ENCODE measurements at places on chromosomes 13 and 19.

- DNase-seq: no peak
Measured at GRCh38 chr13:67328895-67329294, 98.8 kb upstream of the PCDH9 start.

GRCh38 chr13:39956036-39956435 lies 300.6 kb downstream of the COG6 start:
- peak; percentile 63 for DNase-seq

DNA sequence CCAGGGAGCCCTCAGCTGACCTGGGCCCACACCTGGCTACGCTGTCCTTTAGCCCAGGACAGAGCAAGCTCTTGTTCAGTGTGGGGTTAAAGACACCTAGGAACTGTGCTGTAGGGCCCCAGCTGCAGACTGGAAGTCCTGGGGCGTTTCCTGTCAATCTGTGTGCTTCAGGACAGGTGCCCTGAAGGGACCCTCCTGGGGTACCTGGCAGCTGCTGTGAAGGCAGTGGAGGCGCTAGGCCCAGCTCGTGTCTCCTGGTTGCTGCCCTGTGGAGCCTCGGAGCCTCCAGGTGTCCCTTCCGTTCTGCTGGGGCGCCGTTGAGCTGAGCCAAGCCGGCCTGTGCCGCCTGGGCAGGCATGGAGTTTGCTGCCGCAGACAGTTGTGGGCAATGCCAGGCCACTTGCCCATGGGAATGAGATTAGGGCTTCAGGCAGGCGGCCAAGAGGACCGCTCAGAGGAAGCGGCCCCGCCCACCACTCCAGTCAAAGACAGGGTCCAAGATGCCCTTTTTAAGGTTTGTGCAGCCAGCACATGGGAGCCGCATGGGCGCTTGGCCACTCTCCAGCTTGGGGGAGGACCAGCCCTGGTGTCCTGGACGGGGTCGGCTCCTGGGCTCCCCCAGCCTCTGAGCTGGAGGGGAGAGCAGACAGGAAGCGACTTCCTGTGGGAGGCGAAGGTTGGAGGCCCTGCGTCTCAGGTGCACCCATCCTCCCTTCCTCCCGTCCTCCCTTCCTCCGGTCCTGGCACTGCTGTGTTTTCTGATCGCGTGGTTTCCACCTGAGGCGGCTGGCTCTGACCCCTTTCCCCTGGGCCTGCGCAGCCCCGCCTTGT lies 4.0 kb downstream of the PTBP1 start:
- no peak for DNase-seq

GRCh38 chr13:20411638-20412342 lies 113.9 kb downstream of the CRYL1 start:
- peak; percentile 56 for DNase-seq

GRCh38 chr13:40622246-40622645 lies 44.2 kb downstream of the FOXO1 start:
- DNase-seq: no peak

- DNase-seq: no peak
Measured at GRCh38 chr19:2186071-2186846, 22.5 kb downstream of the DOT1L start.
